Kasumi-1 (cell line): ENCODE measurements at places on chromosomes 11 and 22.

DNA sequence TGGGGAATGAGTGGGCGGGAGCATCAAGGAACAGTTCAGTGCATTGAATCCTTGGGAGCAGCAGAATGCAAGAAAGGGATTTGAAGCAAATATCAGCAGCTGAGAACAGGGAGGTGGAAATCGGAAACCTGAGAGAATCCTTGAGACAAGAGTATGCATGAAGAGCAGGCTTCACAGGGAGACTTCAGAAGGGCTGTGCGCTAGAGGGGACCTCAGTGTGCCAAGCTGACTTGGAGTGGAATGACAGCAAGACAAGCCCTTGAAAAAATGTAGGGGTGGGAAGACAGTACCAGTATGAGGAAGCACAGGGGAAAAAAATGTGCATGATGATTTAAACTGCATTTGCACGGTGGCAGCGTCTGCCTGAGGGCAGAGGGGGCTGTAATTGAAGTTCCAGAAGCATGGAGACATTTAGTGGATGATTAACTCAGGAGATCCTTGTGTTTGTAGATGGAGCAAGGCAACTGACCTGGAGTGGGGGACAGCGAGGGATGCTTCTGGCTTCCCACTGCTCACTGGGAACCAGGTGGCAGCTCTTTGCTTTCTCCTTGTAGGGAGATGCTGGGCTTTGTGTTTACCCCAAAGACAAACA lies 204.9 kb upstream of the PLET1 start:
- no peak for DNase-seq

- no peak for DNase-seq
These were observed 12.5 kb upstream of the GRIK4 start for GRCh38 chr11:120499088-120499487.

- DNase-seq: peak; percentile 38
These were observed 10.3 kb downstream of the TOP3B start for GRCh38 chr22:21972293-21972779.

DNA sequence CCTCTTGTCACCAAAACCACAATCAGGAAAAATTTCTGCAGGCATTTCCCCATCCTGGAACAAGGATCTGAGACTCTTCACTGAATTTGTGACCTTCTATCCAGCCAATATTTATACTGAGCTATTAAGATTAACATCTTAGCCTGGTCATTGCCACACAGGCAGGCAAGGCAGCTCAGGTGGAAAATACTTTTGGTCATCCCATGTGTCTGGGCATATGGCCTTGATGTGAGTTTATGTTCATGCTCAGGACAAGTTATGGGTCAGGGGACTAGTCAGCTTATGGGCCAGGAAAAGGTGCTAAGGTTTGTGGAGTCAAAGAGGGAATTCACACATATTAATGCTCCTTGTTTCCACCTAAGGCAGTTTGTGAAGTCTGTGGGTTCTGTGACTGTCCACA lies 124.3 kb upstream of the TOP3B start:
- DNase-seq: no peak

GRCh38 chr11:118635642-118636041 lies 28.2 kb downstream of the PHLDB1 start:
- no peak for DNase-seq

GRCh38 chr11:15104166-15104565 lies 10.6 kb upstream of the INSC start:
- DNase-seq: no peak

DNA sequence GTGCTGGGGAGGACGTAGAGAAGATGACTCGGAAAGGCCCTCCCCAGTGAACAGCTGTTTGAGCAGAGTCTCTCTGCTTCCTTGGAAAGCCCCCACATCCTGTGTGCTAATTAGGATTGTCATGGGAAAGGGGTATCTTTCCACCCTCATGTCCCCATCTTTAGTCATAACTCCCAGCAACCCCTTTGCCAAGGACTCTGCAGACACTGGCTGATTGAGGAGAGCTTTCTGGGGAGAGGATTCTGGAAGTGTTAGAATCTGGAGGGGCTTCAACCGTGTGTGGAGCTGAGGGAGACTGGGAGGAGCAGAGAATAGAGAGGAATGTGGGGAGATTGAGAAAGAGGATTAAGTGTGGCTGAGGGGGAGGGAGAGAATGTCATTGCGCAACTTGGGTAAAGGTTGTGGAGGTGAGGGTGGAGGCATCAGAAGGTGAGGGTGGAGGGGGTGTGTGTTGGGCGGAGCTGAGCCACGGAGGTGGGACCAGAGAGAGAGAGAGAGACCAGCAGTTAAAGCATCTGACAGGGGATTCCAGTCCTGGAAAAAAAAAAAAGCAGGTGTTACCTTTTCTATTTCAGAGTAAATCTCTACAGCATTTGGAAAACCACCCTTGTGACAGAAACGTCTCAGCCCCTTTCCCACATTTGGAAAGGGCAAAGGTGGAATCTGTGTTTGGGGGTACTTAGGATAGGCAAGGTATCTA lies 2.2 kb downstream of the DTX4 start:
- DNase-seq: no peak

GRCh38 chr22:26884921-26885320 lies 227.5 kb downstream of the MIAT start:
- no peak for DNase-seq

DNA sequence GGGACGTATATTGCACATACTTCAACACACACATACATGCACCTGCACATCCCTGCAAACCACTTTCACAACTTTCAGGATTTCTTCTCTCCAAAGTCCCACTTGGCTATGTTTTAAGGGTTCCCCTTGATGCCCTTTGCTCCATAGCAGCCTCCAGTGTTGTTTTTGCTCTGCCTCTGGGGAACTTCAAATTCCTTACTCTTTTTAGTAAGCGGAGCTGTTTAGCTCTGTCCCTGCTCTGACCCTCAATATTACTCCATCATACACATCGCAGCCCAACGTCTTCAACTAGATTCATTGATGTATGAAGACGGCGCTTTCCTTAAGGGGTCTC lies 18.3 kb downstream of the PRR5L start:
- DNase-seq: no peak

DNA sequence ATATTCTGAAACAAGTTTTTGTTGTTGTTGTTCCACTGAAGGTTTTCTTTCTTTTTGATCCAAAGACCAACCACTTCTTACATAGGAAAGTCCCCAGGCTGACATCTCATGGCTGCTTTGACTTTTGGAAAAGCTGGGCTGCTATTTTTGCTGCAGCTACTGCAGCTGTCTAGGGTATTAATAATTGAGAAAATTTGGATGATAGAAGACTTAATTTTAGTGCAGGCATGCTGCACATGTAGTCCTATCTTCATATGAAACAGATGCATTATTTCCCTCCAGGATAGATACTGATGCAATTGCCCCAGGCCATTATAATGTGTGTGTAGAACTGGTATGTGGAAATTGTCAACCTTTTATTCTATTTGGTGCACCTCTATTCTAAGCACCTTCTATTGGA lies 131.4 kb downstream of the NAV2 start:
- no peak for DNase-seq

GRCh38 chr22:42872821-42873220 lies 15.7 kb upstream of the ARFGAP3 start:
- no peak for DNase-seq

DNA sequence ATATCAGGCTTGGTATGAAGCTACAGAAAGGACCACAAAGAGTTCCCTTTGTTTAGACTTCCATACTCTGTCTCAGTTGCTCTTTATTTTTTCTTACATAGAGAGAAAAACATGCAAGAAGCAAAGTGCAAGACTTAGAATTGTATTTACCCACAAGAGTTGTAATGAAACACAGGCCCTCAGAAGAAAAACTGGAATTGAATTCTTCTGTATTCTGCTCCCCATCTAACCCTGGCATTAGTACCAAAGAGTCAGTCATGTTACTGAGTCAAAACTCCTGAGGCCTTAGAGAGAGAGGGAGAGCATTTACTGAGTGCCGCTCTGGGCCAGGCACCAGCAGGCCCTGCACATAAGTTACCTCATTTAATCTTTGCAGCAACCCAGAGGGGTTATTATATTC lies 43.9 kb upstream of the DLAT start:
- no peak for DNase-seq

DNA sequence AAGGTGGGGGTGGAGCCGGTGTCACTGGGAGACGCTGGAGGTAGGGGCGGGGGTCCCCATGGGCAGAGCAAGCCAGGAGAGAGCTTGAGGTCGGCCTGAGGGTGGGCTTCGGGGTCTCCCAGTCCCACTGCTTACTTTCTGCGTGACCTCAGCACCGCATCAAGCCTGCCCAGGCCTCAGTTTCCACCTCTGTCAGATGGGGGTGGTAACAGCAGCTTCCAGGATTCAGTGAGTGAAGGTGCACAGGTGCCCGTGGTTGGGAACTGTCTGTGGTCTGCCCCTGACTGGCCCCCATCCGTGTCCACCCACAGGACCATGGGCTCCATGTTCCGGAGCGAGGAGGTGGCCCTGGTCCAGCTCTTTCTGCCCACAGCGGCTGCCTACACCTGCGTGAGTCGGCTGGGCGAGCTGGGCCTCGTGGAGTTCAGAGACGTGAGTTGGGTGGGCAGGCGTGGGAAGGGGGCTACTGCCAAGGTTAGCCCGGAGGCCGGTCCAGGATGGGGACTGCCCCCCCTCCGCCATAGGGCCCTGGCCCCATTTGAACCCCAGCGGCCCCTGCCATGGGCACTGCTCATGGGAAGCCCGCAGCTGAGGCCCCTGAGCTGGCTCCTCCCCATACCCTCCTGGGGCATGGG lies 2.2 kb downstream of the TCIRG1 start:
- no peak for DNase-seq
